ENCODE measurements at places on chromosomes 4 and X.

GRCh38 chr4:39124885-39125599, 57.3 kb upstream of the WDR19 start:
- no peak for DNase-seq

DNA sequence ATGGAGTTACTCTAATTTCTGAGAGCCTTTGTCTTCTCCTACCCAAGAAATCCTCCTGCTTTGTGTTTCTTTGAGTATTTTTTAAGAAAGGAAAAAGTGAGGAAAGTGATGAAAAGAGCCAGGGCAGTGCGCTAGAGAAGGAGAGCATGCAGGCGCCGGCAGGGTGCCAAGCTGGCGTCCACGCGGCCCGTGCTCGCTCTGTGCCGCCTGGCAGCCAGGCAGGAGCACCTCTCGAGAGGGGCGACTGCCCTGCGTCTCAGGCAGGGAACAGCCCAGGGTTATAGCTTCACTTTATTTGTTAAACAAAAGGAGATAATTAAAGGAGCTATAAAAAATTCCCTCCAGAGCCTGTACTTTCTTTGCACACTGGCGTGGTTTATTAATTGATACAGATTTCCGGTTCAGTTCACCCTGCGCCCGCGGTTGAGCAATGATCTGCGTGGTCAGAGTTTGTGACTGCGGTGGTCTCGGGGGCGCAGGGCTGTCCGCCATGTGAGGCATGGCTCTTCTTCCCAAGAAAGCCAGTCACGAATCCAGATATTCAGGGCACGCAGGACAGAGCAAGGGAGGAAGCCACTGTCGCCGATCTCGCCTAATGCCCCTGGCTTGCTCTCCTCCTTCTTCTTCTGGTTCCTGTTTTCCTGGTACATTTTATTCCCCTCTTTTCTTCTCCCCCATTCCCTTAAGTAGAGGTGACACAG, 110.8 kb upstream of the PAQR3 start:
- DNase-seq: no peak

DNA sequence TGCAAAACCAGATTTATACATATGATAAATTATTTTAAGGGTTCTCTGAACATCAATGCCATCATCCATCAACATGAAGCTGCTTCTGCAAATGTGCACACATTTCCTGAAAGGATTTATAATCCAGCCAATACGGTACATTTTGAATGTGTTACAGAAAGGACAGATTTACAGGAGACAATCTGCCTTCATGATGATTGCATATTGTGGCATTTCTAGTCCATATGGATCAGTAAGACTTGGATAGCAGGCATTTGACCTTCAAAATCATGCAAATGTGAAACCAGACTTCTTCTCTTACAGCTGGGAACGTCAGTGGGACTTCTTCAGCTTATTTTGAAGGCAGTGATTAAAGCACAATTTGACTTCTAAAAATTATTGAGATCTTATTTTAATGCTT, 217.3 kb upstream of the GK2 start:
- no peak for DNase-seq

GRCh38 chr4:55904576-55904975, 44.2 kb upstream of the CEP135 start:
- DNase-seq: no peak

- no peak for DNase-seq
Observed at GRCh38 chrX:106397788-106398538, 213.8 kb upstream of the RADX start.

DNA sequence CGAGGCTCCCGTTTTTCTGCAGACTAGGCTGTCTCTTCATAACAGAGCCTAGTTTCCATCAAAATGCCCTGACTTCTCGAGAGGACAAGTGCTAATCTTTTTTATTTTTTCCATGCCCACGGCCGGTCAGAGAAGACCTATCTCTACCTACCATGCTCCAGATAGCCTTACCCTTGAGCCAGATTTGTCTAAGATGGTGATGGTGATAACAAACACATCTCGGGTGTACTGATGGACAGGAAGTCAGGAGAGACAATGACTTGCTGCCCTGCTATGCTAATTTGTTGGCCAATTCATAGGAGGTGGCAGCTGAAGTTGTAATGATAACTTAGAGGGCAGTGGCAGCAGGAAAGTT, 42.2 kb upstream of the NKRF start:
- no peak for DNase-seq

DNA sequence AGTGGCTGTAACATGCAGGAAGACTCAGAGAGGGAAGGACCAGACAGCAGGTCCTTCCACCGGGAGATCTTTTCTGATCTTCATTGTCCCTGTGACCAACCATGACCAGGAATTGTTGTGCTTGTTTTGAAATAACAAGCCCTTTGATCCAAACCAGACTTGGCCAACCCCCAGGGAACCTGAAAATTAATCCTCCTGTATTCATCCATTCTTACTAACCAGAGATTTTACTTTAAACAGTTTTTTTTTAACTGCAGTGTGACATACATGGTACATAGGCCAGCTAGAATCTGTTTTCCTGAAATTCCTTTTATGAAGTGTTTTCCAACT, 4.0 kb downstream of the WFS1 start:
- DNase-seq: no peak

- DNase-seq: no peak
Observed at GRCh38 chrX:65723706-65724105, 56.3 kb downstream of the MSN start.

DNA sequence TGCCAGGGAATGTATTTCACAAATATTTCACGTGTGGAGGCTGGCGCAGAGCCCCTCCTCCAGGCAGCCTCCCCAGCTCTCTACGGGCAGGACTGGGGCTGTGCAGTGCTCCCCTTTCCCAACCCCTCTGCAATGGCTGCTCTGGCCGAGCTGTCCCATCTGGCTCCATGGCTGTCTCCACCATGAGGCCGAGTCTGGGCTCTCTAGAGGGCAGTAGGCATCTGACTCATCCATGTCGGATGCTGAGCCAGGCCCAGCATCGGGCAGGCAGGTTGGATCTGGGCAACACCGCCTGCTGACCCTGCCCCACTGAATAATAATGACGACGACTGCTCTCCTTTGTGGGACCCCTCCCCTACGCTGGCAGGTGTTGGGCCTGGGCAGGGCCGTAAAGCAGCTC, 11.0 kb upstream of the SH3TC1 start:
- no peak for DNase-seq

DNA sequence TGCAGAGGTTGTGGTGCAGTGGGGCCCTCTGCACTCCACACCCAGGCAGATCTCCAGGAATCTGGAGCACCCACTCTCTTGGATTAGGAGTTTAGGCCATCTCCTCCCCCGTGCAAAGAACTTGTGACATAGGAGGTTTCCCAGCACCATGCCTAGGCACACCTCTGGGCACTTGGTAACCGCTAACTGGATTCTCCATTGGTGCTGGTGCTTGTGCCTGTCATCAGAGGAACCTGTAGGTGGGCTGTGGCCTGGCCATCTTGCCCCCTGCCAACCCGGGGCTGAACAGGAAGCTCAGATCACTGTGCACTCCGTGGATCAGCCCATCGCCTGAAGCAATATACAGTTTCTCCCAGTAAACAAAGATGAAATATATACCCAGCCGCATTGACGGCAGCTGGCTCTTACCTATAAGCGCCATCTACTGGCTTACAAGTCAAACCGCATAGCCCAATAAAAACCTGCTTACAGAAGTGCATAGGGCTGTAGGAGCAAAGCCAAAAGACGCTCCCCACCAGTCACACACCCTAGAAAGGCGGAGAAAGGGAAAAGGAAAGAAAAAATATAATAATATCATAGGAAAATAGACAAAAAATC, 19.1 kb upstream of the TEX13B start:
- DNase-seq: no peak

DNA sequence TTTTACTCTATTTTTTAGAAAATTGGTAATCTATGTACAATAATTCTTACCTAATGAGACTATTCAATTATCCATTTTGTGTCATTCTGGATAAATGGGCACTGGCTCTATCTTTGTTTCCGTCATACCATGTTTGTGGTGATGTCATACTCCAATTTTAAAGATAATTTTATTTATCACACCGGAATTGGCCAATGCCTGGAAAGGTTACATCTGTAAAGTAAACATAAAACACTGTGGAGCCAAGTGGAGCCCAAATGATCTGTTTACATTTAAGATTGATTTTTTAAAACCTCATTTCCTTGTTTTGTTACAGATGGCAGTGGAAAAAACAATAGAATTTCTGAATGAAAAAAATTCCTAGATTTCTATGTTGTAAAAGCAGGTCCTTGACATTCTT, 120.2 kb upstream of the GPRIN3 start:
- DNase-seq: no peak

GRCh38 chrX:134685668-134686067, 27.4 kb upstream of the PLAC1 start:
- no peak for DNase-seq

DNA sequence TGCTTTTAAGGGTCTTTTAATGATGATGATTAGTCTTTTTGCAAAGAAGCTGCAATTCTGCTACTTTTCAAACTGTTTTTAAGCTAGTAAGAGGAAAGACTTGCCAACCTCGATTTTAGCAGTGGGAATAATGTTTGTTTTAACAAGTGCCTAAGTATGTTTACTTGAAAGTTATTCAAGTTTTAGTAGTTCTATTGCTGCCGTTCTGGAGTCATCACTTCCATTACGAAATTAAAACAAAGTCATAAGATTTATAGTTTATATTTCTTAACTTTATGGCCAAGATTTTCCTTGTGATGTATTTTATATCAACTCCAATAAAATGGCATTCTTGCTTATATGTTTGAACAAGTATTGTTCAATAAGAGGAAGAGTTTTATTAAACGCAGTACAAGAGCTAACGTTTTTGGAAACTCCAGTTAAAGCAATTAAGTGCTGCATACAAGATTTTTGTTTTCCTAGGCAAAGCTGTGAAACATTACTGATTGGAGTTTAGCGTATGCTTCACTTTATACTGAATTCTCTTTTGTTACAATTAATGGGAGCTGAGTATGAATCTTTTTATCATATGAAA, 211.3 kb downstream of the TENM3 start:
- no peak for DNase-seq
